GM12878 (cell line): ENCODE measurements at places on chromosomes 13 and 19.

- no peak for DNase-seq
Observed at GRCh38 chr19:46609511-46610412, 8.6 kb downstream of the CALM3 start.

GRCh38 chr13:61111529-61111928 is 304.1 kb downstream of the PCDH20 start:
- DNase-seq, result no peak

- DNase-seq, result peak; percentile 75
Observed at GRCh38 chr19:50460161-50460765, 16.0 kb upstream of the EMC10 start.

- no peak for DNase-seq
Observed at GRCh38 chr13:99027260-99027659, 49.4 kb upstream of the DOCK9 start.

DNA sequence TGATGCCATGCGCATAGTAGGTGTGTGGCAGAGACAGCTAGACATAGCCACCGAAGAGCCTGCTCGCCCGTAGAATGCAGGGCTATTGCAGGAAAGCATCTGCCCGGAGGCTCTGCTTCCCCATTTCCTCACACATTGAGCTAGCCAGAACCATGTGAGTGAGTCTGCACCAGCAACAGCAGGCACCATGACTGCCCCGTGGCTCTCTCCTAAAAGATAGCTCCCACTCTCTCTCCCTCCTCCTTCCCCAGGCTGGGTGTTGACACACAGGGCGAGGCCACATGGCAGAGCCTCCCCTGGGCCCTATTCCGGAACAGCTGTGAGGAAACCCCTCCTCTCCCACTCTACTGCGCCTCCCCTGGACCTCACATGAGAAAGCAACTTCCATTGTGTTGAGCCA is 52.3 kb upstream of the ATP12A start:
- DNase-seq, result no peak

GRCh38 chr19:52335768-52336116 is 301 bp upstream of the ZNF610 start:
- no peak for DNase-seq

DNA sequence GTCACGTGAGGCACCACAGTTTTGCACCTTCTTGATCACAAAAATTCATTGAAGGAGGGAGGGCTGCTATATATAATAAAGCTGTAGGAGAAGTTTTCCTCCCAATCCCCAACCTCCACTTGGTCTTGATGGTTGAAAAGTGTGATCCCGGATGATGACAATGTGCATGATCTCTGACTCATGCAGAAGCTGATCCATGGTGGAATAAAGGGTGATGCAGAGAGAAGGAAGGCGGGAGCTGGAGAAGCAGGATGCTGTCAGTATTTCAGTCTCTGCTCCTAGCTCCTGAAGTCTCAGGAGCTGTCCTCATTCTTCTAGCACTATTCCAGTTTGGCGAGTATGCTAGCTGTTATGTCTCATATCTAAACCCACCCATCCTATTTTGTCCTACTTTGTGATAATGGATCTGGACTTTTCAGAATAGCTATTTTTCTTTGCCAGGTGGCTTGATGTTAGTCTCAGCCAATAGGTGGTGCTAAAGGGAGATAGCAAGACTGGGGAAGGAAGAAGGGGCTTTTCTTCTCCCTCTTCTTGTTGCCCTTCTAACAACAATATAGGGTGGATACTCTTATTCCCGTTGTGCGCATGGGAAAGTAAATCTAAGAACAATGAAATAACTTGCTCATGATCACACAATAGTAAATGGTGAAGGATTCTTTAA is 65.6 kb upstream of the HTR2A start:
- DNase-seq, result no peak

- no peak for DNase-seq
Observed at GRCh38 chr13:47415048-47415447, 518.2 kb upstream of the HTR2A start.

DNA sequence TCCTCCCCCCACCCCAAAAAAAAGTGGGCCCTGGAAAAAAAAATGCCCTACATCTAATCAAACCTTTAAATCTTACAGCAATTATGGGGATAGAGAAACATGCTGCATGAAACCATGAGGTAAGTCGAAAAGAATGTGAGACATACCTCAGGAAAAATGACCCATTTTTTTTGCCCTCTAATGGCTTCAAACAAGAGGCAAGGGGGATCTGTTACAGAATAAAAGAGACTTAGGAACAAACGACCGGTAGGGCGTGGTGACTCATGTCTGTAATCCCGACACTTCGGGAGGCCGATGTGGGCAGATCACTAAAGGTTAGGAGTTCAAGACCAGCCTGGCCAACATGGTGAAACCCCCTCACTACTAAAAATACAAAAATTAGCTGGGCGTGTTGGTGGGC is 8.4 kb downstream of the RGL3 start:
- no peak for DNase-seq

DNA sequence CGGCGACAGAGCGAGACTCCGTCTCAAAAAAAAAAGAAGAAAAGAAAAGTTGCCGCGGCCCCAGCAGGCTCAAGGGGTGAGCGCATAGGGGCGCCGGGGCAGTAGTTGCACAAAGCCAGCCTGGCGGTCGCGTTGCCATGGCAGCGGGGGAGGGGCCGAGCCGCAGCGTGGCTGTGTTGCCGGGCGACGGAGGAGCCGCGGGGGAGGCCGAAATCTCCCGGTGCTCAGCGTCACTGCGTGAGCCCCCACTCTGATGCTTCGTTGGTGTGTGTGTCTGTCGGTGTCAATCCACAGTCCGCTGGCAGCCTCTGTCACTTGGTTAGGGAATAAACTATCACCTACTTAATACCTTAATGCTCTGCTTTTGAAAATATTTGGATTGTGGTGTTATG is 82.9 kb upstream of the C1QTNF9B start:
- DNase-seq, result no peak

- DNase-seq, result no peak
Observed at GRCh38 chr19:14061751-14062557, at the start of gene PALM3. Gene PALM3, minus strand, starts transcription at chr19:14062076. Its CDS starts 96 bp downstream, at chr19:14061980.

GRCh38 chr13:84129966-84130365 is 247.7 kb upstream of the SLITRK1 start:
- DNase-seq, result no peak

DNA sequence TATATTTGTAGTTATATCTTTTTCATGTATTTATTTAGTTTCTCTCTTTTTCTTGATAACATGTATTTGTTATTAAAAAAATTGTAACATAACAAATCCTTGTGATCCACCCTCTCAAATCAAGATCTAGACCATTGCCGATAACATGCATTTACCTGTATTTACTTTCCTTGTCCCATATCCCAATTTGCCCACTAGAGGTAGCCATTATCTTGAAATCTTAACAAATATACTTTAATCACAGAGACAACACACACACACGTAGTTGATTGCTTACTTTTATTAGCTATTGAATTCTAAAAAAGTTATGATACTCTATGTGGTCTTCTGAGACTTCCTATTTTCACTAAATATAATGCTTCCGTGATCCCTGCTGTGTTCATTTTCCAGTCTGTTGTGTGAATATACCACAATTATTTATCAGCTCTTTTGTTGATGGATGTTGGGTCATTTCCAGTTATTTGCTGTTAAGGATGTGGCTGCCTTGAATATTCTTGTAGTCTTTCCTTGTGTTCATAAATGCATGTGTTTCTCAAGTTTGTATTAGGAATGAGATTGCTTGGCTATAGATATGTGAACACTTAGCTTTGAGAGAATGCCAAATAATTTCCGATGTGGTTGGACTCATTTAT is 31.3 kb upstream of the ZMYM2 start:
- no peak for DNase-seq

DNA sequence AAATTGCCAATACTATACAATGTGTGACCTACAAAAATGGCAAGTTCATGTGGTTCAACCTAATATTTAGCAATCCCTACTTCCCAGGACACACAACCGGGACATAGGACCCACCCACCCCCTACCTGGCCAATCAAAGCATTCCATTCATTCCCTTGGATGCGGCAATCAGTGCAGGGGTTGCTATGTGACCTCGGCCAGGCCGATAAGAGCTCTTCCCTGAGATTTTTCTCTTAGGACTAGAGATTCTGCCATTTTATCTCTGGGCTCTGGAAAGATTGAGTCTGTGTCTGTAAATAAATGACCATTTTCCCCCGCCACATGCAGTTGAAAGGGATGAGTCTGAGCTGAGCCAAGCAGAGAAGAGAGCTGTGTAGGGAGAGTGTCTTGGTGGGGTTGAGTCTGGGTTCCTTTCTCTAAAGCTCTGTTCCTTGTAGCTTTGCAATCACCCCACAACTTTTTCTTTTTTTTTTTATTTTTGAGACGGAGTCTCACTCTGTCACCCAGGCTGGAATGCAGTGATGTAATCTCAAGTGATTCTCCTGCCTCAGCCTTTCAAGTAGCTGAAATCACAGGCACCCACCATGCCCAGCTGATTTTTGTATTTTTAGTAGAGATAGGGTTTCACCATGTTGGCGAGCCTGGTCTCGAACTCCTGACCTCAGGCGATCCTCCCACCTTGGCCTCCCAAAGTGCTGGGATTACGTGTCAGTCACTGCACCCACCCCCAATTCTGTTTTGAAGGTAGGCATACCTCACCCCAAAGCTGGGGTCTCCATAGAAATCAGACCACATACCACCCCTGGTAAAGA is 7.4 kb downstream of the IFNL1 start:
- DNase-seq, result no peak

- DNase-seq, result peak; percentile 41
Observed at GRCh38 chr19:49231389-49231788, 73.8 kb downstream of the TRPM4 start.

DNA sequence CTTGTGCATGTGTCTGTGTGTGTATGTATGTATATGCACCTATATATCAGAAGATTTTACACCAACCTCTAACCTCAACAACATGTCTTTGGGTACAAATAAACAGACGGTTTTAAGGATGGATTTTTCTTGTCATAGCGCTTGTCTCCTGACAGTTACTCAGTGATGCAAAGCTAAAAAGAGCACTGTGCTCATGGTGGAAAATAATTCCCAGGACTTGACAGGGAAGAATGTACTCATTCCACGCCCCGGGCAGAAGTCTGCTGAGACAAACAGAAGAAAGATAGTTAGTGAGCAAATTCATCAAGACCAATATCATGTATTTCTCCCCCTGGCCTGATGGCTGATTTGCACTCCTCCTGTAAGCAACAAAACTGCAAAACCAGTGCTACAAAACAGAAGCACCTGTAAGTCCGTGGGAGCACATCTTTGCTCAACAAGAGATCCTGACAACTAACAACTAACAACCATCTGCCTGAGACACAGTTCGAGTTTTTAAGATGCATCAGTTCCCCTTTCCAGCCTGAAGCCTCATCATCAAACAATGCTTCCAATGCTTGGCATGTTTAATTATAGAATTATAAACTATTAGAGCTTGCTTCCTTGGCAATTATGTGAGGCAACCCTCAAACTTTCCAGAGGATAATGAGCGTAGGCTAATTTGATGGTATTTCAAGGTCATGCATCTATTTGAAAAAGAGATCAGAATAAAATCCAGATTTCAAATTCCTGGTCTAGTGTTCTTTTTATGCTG is 812.7 kb upstream of the MIR17HG start:
- no peak for DNase-seq

- DNase-seq, result no peak
Observed at GRCh38 chr13:45136741-45137504, 16.6 kb downstream of the GTF2F2 start.

DNA sequence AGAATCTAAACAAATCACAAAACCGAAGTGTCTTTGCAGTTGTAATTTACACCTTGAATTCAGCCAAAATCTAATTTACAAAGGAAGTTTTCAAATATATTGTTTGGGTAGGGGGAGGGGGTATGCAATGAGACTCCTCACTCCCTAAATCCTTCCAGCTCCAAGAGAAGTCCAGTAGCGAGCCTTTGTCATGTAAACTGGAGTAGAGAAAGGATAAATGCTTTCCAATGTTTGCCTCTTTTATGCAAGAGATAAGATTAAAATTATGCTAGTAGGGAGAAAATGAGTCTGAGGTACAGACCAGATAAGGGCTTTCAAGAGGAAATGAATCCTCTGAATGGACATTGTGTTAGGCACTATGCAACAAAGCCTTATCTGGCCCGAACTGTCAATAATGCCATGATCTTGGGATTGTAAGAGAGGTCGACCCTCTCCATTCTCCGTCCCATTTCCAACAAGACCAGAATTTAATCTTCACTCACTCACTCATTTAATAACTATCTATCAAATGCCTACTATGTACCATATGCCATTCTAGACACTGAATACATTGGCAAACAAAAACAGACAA is 199.2 kb downstream of the LACC1 start:
- no peak for DNase-seq

GRCh38 chr19:33462112-33462791 is 59.3 kb downstream of the PEPD start:
- DNase-seq, result no peak

DNA sequence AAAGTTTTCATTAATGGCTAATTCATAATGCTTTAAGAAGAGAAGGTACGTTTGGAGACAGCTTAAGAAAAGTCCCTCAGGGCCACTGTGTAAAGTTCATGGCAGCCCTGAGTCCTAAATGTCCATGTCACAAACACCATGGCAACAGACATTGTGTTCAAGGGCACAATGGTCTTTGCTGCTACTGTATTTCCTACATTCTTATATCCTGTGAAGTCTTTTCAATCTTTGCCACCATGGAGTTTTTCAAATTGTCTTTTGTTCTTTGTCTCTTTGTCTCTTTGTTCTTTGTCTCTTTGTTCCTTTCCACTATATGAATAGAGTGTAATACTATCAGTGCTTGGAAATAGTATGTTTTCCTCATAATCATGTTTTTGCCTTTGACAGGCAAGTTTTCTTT is 178.8 kb downstream of the VWA8 start:
- DNase-seq, result no peak

- peak; percentile 90 for DNase-seq
Observed at GRCh38 chr19:57819475-57820148, 4.9 kb upstream of the ZNF552 start.

DNA sequence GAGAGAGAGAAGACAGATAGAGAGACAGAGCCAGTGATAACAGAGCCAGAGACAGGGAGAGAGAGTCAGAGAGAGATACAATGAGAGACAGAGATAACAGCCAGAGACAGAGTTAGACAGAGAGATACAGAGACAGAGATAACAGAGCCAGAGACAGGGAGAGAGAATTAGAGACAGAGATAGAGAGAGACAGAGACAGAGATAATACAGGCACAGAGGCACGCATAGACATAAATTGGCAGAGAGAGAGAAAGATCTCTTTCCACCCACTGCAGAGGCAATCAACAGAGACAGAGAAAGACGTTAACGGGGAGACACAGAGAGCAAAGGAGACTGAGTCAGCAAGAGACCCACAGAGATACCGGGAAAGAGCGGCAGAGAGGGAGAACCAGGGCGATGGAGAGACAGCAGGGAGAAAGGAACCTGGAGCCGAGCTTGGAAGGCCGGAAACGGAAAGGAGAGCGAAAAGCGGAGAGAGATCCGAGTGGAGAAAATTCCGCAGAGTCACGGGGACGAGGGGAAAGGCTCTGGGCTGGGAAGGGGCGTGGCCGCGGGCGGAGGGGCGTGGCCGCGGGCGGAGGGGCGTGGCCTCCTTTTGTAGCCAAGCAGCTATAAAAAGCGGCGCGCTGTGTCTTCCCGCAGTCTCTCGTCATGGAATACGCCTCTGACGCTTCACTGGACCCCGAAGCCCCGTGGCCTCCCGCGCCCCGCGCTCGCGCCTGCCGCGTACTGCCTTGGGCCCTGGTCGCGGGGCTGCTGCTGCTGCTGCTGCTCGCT is at the start of gene TNFSF9:
Gene TNFSF9, plus strand, starts transcription at position 641 of the 777 bp plus-strand sequence. Its CDS starts 11 bp downstream, at position 652.
- DNase-seq, result no peak

- DNase-seq, result no peak
Observed at GRCh38 chr13:51148952-51149573, 38.0 kb upstream of the C13orf42 start.
